Right renal pelvis (tissue), 4 donors: ENCODE measurements at places on chromosomes 3 and 15. TPM values are rescaled to one million over a fixed set of nuclear protein-coding genes. Genes with fewer than 3 reads are reported as not detected.
A peak's percentile ranks its signal among the peaks of the same experiment; 100 is the strongest.

Gene SLC35G2
- polyA plus RNA-seq = 12.8 TPM

Gene ANKRD34C
- 0.15 TPM for polyA plus RNA-seq

Gene AP3B2
- 5.1 TPM for polyA plus RNA-seq

Gene LMAN1L
- polyA plus RNA-seq = not detected

- DNase-seq = no peak
These were observed 27.5 kb downstream of the RAB6B start for GRCh38 chr3:133868186-133868585.

DNA sequence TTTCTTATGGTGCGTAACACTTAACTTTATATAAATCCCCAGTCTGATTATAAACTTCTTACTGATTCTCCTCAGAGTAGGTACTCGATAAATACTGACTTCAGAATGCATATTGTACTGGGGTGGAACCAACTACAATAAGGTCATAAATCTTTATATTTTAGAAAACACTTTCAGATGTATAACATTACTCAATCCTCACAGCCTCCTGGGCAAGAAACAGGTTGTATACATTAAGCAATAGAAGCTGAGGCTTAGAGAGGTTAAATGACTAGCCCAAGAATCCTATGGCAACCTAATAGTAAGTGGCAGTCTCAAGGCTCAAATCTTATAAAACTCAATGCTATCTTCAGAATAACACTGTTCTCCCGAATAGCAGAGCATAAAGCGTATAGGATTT is 9.1 kb downstream of the VPS13C start:
- no peak for DNase-seq

DNA sequence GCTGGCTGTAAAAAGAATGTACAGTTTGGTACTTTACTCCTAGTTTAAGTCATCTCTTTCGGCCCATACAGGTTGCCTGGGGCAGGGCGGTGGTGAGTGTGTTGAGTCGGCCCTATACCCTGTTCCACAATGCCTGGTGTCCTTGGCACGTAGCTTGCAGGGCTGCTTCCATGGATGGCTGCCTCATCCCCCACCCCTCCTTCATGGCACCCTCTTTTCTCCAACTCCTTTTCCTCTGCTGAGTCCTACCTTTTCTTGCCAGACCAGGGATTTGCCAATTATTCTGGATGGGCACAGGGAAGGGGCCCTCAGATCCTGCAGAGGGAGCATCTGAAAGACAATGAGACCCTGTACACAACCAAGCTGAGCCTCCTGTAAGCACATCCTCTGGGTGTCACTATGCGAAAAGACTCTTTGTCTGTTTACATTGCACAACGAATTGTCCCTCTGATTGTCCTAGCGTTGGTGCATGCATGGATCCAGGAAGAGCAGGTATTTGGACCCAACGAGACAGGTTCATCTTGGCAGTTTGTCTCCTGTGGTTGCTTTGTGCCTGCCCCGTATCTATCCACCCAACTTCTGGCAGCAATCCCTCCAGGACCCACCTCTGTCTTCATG is 73.6 kb upstream of the CGNL1 start:
- DNase-seq = no peak

DNA sequence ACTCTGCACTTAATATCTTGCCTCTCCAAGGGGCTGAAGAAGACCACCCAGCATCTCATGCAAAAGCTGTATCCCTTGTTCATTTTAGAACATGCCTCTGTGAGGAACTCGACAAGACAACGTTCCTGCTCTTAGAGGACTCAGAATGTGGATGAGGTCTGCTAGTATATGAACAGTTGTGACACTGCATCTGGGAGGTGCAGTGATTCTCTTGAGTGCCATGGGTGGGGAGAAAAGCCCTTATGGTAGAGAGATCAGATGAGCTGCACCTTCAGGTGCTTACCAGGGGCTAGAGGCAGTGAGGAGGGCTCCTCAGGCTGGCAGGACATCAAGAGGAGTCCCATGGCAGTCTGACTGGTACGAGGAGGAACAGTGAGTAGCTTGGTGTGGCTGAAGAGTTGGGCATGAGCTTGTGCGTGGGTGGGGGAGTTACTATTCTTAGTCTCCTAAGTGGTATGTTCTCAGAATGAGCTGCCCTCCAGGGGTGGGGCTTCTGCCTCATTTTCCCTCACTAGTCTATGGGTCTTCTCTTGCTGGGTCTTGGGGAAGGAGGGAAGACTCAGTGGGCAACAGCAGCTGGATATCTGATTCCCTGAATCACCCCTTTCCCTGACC is 56.7 kb upstream of the ATP2B2 start:
- no peak for DNase-seq

DNA sequence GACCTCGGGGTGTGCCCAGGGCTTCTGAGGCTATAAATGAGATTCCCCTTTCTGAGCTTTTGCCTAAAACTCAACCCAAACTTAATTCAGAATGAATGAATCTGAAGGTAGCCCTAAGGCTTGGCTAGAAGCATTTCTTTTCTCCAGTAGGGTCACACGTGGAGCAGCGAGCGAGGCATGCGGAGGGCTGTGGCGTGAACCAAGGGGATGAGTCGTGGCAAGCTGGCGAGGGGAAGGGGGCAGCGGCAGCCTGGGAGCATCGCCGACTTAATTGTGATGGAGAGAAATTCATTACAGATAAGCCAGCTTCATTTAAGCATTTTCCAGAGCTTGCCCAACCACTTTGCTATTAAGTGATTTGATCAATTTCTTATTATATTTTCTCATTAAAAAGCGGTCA is 79.9 kb downstream of the CHSY1 start:
- DNase-seq = no peak

DNA sequence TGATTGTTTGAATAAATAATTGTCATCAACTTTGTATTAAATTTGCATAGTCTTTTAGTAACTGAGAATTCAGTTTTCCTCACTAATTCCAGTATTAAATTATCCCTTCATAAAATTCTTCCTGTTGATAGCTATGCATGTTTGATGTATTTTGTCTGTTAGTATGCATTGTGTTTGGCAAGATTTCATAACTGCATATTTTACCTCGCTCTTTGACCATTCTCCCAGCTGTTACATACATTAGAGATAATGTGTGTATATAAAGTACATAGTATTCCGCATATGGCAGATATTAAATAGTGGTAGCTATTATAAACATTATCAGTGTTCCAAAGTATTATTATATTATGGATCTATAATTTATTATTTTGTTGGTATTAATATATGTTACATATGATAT is 10.6 kb upstream of the NFKBIZ start:
- no peak for DNase-seq

DNA sequence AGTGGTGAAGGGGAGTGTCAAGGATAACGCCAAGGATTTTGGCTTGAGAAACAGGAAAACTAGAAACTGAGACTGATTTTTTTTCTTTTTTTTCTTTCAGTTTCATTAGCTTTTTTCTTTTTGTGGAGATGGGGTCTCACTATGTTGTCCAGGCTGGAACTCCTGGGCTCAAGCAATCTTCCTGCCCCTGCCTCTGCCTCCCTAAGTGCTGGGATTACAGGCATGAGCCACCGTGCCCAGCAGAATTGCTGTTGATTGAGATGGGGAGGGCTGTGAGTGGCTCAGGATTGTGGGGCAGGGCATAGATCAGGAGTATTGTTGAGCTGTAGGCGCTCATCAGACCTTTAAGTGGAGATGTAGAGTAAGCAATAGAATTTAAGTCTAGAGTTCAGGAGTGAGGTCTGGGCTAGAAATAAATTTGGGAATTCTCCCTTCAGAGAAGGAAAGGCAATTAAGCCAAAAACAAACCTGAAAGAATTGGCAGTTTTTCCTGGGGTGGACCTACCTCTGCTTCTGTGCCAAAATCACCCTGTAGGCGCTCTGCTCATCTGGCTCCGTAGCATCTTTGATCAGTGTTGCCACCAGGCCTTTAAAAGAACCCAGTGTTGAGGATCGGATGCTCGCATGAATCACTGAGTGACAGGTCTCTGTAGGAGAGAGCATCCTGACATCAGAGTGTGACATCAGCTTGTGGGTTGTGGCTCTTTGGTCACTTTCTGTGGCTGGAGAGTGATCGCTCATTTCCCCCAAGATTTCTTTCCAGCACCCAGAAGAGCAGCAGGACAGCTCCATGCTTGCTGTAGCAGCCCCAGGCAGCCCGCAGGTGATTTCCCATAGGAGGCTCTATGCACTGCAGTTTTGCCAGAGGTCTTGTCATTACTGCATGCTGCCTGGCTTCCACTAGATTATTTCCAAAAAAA is 15.8 kb downstream of the ABHD17C start:
- no peak for DNase-seq

- no peak for DNase-seq
These were observed 272.3 kb upstream of the ARRDC4 start for GRCh38 chr15:97688177-97688576.

- DNase-seq = no peak
These were observed 95.8 kb downstream of the FNDC3B start for GRCh38 chr3:172135185-172135584.

DNA sequence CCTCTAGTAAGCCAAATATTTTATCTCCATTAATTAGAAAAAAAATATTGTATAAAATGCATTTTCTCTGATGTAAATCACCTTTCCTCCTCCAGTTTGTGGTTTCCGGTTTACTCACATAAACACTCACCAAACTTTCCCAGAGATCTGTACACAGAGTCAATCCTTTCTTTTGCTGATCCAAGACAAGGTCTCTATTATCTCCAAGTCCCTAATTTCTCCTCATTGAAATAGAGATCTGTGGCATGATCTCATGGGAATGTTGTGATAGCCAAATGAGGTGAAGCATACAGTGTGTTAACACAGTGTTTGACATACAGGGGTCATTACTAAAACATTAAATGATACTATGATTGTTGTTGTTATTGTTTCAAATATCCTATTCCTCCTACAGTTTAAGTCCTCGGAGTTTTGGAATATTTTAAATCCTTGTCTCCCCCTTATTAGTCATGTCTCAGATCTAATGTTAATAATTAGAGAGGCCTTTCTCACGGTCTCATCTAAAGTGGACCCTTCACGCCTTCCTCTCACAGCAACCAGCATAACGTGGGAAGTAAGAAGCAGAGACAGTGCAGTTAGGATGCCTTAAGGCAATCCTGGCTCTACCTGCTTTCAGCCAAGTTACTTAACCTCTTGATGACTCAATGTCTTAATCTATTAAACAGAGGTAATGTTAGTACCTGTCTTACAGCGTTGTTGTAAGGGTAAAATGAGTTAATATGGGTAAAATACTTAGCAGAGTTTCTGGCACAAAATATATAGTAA is 333.3 kb downstream of the GRM7 start:
- DNase-seq = no peak

- DNase-seq = no peak
These were observed 66.7 kb downstream of the ARHGAP31 start for GRCh38 chr3:119360736-119361462.

DNA sequence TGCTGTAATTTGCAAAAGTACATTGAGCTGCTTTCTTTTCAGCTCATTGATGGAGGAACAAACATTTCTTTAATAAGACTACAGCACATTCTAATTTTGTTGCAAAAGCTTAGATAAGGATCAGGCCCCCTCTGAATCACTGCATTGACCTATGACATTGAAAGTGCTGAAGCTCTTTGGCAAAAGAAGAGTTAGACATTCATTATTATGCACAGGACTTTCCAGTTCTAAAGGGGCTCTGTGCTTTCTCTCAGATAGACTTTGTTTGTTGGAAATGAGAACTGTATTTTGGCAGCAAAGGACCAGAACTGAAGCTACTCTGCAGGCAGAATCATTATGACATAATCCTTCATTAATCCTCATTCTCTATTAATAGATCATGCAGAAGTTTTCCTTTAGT is 252.9 kb upstream of the SOX2 start:
- no peak for DNase-seq

DNA sequence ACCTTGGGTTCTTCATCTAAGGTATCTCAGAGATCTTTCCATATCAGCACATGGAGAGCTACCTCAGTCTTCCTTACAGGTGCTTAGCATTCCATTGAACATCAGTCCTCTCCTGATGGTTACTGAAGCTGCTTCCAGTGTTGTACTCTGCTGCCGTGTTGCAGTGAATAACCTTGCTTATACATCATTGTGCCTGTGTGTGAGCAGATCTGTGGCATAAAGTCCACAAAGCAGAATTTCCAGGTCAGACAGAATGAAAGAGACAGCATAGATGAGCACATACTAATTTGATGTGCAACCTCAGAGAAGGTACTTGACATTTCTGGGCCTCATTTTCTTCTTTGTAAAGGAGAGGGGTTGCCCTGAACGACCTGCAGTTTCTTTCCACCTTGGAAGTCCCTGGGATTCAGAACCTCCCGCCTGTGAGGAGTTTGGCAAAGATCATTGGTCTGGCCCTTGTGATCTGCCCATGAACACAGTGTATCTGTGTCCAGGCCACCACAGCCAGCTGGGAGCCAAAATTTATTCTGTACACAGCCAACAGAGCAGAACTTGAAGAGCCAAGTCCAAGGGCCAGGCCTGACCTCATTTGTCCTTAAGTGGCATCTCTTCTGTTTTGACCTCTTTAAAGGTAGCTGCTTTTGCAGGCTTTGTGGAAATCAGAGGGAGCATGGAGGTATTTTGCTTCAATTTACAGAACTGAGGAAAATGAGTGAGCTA is 57.2 kb upstream of the SLC7A14 start:
- DNase-seq = no peak

GRCh38 chr3:69082805-69083204 is 1.9 kb upstream of the ARL6IP5 start:
- peak; percentile 25 for DNase-seq

GRCh38 chr15:98719137-98719740 is 70.9 kb downstream of the IGF1R start:
- no peak for DNase-seq

GRCh38 chr3:160641665-160642309 is 35.2 kb upstream of the ARL14 start:
- DNase-seq = no peak

DNA sequence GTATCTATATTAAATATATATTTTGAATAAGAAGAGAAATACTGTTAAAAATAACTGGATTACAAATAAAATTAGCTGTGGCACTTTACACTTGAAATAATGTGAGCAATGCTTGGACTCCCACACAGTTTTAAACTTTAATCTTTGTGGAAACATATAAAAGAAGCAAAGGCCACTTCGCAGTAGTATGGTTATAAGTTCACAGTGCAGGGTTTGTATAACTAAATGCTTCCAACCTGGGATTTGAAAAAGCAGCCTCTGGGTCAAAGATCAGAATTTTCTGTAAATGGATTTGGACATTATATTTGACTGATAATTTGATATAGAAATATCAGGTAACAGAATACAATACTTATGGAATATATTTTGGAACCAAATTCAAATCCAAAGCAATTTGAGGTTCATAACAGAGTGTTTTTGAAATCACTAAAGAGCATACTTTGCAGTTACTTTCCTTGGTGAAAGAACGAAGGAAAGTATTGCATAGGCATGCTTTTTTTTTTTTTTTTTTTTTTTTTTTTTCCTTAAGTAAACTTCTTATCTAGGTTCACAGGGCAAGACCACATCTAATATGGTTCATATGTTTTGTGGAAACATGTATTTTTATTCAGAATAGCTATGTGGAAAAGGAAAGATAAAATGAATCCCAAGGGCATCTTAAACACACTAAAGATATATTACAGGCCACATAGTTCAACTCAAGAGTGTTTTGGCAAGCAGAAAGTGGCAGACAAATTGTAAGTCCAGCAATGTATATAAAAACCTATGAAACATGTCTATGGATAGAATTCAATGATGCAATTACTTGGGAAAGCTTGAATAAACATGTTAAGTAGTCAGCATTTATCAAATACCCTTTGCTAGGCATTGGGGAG is 47.1 kb upstream of the SGO1 start:
- peak; percentile 24 for DNase-seq

GRCh38 chr15:87021751-87022150 is 942.1 kb downstream of the AGBL1 start:
- DNase-seq = no peak
